Hypothalamus (tissue), 51 donors: ENCODE measurements at places on chromosomes 13 and 19.

DNA sequence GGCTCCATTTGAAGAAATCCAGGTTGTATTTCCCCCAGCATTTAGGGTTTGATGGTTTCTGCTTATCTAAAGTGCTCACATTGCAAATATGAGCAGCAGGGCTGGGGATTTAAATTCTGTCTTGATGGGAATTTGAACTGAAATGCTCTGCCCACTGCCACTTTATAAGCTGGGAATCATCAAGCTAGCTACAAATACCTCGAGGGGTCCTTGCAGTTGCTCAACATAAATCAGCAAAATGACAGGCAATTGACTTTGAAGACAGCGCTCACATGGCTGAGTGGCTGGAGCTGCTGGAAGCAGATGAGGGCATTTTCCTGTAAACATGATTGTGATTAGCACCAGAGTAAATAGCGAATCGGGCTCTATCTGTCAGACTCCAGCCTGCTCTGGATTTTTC lies 39.4 kb upstream of the MEDAG start:
- DNase-seq = no peak

DNA sequence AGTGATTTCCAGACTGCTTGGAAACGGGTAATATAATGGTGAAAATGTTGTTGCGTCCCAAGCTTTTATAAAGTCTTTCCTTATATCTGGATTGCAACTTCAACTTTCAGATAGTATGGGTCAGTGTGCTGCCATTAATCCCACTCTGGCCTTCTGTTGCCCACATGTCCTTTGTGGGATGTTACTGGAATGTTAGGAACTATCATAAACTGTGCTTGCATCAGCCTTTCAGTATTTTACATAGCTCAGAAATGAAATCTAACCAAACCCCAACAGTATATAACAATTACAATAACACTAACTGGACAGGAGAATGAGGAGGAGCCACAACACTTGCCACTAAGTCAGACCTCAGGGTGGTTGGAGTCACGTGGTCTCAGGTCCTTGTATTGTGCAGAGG lies 78.9 kb downstream of the LNX2 start:
- DNase-seq = no peak

GRCh38 chr19:47681936-47682335 lies 31.3 kb upstream of the EHD2 start:
- DNase-seq = no peak

DNA sequence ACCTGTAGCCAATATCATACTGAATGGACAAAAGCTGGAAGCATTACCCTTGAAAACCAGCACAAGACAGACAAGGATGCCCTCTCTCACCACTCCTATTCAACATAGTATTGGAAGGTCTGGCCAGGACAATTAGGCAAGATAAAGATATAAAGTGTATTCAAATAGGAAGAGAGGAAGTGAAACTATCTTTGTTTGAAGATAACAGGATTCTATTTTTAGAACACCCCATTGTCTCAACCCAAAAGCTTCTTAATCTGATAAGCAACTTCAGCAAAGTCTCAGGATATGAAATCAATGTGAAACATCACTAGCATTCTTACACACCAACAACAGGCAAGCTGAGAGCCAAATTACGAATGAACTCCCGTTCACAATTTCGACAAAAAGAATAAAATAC lies 17.8 kb upstream of the CCNA1 start:
- no peak for DNase-seq

DNA sequence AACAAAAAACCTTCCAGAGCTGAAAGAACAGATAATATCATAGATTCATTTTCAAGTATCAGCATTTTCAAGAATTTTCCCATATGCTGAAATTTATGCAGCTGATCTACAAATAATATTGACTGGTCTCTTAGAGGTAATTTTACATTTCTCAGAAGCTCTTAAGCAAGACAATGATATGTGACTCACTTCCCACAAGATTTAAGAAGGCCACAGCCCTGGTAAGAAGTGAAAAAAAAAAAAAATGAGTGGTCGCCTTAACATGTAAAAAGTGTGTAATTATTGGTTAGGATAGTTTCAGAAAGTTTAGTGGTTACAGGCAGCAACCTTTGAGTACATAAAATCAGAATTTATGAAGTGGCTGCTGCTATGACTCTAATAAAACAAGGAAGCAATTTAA lies 54.5 kb downstream of the NUFIP1 start:
- no peak for DNase-seq

GRCh38 chr13:91145571-91146205 lies 201.8 kb upstream of the MIR17HG start:
- DNase-seq = no peak

DNA sequence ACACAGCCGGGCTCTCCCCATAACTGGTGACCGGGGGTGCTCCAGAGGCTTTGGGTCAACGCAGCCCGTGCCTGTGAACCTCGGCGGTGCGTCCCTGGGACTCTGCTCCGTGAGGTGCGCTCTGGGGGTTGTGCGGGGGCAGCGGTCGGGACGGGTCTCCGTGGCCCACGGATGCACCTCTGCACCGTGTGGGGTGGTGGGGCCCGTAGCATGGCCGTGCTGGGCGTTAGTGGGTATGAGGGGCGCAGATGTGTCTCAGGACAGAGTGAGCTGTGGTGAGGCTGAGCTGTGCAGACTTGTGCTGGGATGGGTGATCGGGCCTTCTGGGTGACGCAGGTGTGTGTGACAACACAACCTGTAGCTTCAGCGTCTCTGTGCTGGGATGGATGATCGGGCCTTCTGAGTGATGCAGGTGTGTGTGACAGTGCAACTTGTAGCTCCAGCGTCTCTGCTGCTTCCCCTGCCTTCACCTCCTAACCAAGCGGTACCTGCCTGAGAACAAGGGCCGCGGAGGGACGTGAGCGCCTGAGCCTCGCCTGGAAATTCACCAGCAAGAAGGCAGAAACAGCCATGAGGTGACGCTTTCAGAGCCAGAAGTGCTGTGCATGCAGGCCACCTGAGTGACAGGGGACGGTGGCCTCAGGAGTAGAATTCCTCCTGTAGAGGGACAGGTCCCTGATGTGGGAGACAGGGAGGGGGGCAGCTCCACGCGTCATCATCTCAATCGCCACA lies 599 bp downstream of the ZNF331 start:
- no peak for DNase-seq

DNA sequence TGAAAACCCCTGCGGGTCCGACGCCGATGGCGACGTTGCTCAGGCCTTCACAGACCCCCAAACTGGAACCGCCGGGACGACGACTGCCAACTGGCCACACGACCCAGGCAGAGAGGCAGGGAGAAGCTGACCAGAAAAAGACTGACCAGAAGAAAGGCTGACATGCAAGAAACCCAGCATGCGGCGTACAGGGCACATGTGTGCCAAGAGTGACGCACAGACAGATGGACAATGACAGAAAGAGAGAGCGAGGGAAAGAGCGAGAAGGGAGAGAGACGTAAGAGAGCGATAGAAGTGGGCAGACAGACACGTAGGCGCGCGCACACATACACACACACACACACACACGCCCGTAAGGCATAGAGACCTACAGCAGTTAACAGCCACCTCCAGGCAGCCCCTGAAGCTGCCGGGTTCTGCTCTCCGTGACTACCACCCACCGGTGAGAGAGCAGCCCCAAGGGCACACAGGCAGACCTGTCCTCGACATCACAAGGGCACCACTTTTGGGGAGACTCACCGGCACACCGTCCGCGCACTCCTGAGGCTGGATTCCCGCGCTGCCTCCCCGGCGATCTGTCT lies 67.2 kb upstream of the ZNF527 start:
- no peak for DNase-seq

DNA sequence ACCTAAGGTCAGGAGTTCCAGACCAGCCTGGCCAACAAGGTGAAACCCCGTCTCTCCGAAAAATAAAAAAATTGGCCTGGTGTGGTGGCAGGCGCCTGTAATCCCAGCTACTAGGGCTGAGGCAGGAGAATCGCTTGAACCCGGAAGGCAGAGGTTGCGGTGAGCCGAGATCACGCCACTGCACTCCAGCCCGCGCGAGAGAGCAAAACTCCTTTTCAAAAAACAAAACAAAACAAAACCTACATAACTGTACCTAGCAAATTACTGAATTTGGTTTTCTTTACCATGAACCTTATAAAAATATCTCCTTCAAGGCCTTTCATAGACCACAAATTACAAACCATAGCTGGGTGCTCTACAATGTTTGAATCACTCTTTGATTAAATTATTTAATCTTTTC lies 760 bp downstream of the ZNF91 start:
- no peak for DNase-seq

GRCh38 chr13:78401873-78402707 lies 201.3 kb downstream of the POU4F1 start:
- DNase-seq = no peak

GRCh38 chr13:38693641-38694040 lies 6.8 kb downstream of the FREM2 start:
- DNase-seq = no peak

DNA sequence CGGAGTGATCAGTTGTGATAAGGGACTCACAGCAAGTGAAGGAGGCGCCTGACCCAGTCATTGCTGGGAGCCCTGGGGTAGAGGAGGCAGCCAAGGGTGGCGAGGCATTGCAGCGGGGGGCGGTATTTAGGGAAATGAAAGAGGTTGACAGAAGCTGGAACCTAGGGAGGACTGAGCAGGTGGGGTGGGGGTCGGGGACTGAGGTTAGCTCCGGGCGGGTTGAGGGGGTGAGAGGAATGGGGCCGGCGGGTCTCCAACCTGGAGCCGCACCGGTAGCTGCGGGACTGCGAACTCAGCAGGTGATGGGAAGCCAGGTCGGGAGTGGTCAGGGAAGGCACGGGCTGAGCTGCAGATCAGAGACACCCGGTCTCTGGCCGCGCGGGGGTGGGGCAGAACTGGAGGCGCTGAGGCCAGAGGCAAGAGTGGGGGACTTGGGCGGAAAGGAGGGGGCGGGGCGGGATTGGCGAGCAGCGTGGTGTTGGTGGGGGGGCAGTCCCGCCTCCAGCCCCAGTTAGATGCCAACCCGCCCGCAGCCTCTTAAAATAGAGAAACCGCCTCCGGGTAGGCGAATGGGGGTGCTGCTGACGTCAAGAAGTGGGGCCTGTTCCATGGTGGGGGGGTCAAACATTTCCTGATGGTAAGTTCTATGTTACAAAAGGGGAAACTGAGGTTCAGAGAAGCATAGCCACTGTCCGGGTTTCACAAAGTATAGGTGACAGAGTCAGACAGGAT lies 1.5 kb downstream of the MAST3 start:
- DNase-seq = peak; percentile 44

DNA sequence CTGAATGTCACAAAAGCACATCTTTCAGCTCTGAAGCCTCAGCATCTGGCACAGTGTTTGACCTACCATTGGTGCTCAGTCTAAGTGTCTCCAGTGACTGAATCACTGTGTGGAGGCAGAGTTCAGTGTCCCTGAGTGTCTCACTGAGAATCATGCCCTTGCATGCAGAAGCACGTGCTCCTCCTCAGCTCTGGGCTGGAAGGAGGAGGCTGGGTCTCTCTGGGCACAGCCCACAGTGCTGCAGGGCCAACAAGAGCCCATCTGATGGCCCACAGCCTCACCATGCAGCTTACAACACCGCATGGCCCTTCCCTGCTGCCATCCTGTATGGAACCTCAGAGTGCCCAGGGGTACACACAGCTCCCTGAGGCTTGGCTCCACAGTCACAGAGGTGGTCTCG lies 86.1 kb downstream of the TEX26 start:
- no peak for DNase-seq

GRCh38 chr19:45446295-45446694 lies 21.5 kb upstream of the FOSB start:
- no peak for DNase-seq
